ENCODE measurements at places on chromosomes 4 and X.

DNA sequence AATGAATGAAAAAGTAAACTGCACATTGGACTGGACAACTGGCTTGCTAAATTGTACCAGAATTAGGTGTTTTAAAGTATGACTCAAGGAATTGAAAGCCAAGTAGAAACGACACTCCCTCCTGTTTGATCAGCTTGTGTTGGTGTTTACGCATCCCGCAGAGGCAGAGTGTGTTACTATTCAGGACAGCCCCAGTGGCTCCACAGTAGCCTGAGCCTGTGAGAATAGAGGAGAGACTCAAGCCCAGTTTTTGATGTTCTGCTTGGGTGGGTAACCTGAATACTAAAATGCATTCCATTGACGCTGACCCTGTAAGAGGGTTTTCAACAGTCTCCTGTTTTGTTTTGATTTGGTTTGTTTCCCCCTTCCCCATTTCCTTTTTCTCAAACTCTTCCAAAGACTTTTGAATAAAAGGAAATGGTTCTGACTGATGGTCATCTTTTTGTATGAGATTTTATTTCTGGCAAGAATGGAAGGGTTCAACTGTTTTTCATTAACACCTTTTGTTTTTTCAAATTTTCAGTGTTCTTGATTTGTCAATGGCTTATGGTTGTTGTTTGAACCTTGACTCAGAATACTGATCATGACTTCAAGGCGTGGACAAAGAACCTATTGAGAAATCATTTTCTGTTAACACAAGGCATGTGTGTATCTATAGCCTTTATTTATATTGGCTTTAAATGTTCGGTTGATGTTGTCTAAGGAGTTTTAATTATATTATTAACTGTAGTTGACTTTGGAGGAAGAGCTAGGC is 10.2 kb downstream of the ADGRL3 start:
- no peaks in the 10 kb centered on the region for H3K36me3 ChIP-seq
- H3K4me1 ChIP-seq = no peaks in the 10 kb centered on the region
- no peak overlapping the region for H3K4me3 ChIP-seq
- H3K27ac ChIP-seq = no peak overlapping the region

DNA sequence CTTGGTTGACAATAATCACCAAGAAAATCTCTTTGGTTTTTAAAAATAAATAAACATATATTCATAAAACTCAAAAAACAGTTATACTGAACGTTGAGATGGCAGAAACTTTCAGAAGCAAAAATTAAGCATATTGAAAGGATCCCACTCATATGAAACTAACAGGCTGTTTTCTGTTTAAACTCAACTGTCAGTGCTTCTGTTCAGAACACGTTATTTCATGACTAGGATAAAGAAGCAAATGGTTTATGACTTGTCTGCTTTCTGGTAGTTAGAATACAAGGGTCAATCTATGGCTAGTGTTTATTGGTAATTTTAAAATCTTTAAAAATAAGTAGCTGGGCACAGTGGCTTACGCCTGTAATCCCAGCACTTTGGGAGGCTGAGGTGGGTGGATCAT is 4.1 kb downstream of the GPR82 start:
- H3K4me3 ChIP-seq = no peak overlapping the region
- H3K4me1 ChIP-seq = no peaks in the 10 kb centered on the region
- no peaks in the 10 kb centered on the region for H3K27me3 ChIP-seq
- peaks cover 7% of the 10 kb centered on the region for H3K36me3 ChIP-seq
- DNase-seq = no peak
- H3K27ac ChIP-seq = no peak overlapping the region

GRCh38 chr4:165493359-165493758 is 114.6 kb downstream of the CPE start:
- no peaks in the 10 kb centered on the region for H3K36me3 ChIP-seq
- H3K27ac ChIP-seq = no peak overlapping the region
- DNase-seq = peak; percentile 16

GRCh38 chr4:30116401-30116800 is 603.8 kb upstream of the PCDH7 start:
- no peaks in the 10 kb centered on the region for H3K4me1 ChIP-seq
- H3K36me3 ChIP-seq = no peaks in the 10 kb centered on the region
- no peak overlapping the region for H3K27ac ChIP-seq

DNA sequence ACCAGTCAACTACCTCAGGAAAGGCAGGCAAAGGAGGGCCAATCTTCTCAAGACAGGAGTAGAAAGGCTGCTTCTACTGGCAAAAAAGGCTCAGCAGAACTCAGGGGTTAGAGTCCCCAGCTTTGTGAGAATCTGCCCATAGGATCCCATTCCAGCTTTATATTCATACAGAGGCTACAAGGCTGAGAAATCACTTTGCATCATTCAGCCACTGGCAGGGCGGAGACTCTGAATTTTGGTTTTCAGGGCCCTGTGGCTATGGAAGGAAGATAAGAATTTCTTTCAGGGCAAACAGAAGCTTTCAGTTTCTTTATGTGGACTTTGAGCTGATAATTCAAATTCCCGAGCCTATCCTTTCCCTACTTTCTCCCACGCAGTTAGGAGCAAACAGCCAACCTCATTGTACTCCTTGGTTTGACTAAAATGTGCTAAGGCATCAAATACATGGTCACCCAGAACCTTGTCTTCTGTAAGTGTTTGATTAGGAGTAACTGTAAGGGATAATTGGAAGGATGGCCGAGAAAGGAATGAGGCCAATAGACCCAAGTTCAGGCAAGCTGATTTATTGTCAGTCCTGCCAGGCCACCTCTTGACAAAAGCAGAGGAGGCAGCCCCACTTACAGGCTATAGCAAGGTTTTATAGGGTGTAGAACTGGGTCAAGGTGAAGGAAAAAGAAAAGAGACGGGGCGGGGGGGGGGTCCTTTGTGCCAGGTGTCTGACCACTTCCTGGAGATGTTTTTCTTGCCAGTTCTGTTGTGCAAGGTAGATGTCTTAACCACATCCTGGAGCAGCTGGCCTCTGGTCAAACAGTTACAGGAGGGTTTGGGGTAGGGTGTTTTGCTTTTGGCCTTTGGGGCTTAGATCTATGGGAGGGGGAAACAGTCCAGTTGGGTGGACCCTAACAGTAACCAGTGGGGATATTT is 165.3 kb upstream of the PPP1R2C start:
- H3K27me3 ChIP-seq = no peaks in the 10 kb centered on the region
- peaks cover 72% of the 10 kb centered on the region for H3K4me1 ChIP-seq
- H3K4me3 ChIP-seq = peak overlapping the region; percentile 46
- DNase-seq = no peak
- H3K36me3 ChIP-seq = peaks cover 5% of the 10 kb centered on the region
- H3K27ac ChIP-seq = peak overlapping the region; percentile 97

- no peaks in the 10 kb centered on the region for H3K4me1 ChIP-seq
- no peak for DNase-seq
- H3K27ac ChIP-seq = no peak overlapping the region
- no peak overlapping the region for H3K4me3 ChIP-seq
- H3K27me3 ChIP-seq = no peaks in the 10 kb centered on the region
Observed at GRCh38 chrX:25442499-25442898, 426.7 kb upstream of the ARX start.

GRCh38 chrX:136262812-136263315 is 11.7 kb upstream of the MAP7D3 start:
- H3K27me3 ChIP-seq = no peaks in the 10 kb centered on the region
- DNase-seq = no peak
- peaks cover 12% of the 10 kb centered on the region for H3K4me1 ChIP-seq
- no peak overlapping the region for H3K27ac ChIP-seq
- no peak overlapping the region for H3K4me3 ChIP-seq
- H3K36me3 ChIP-seq = no peaks in the 10 kb centered on the region

DNA sequence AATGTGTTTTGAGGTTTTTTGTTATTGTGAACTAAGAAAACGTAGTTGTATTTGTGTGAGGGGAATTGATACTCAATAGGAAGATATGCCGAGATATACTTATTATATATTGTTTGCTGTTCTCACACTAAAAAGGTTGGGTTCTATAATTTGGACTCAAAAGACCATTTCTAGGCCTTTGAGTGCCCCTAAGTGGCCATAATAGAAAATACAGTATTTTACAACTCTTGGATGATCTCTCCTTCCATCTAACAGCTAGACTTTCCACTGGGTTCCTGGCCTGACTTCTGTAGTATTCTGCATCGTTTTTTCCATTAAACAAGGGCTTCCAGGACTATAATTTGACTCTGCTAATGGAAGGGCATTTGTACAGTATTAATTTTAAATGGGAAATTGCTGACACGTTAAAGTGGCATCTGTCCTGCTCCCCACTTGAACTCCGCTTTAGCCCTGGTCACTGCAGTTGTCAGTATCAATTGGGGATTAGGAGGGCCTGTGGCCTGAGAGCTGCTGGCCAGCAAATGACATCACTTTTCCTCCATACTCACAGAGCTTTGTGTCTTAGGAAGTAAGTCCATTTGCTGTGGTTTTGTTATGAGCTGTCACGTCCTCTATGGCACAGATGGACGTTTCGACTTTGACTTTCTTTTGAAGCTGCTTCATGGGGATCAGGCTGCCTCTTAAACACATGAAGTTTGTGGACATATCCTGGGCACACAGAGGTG is 176.9 kb downstream of the SLIT2 start:
- no peak overlapping the region for H3K27ac ChIP-seq
- no peaks in the 10 kb centered on the region for H3K27me3 ChIP-seq
- H3K4me3 ChIP-seq = no peak overlapping the region
- no peaks in the 10 kb centered on the region for H3K4me1 ChIP-seq
- H3K36me3 ChIP-seq = no peaks in the 10 kb centered on the region

DNA sequence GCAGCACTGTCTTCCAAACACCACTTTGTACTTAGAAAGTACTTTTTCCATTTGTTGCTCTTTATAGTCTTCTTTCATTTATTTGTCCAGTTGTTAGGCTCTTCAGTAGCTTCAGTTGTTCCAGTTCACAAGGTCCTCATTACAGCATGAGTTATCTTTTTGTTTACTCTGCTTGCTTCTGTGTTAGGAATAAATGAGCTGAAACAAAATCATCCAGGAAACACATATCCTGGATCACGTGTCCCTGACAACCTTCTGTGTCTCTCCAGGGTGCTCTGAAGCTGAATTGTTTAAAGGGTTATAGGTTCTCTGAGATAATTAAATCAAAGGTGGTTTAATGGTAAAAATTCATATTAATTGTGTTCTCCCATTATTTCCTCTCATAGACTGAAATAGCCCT is 19.9 kb upstream of the KLHL8 start:
- H3K4me1 ChIP-seq = no peaks in the 10 kb centered on the region
- H3K27me3 ChIP-seq = peaks cover 55% of the 10 kb centered on the region
- H3K4me3 ChIP-seq = no peak overlapping the region
- no peaks in the 10 kb centered on the region for H3K36me3 ChIP-seq
- no peak overlapping the region for H3K27ac ChIP-seq

- no peak overlapping the region for H3K4me3 ChIP-seq
- no peak for DNase-seq
- no peak overlapping the region for H3K27ac ChIP-seq
- no peaks in the 10 kb centered on the region for H3K4me1 ChIP-seq
Observed at GRCh38 chrX:142096253-142096652, 108.8 kb downstream of the MAGEC2 start.

GRCh38 chr4:77773101-77773500 is 46.1 kb downstream of the CNOT6L start:
- no peak overlapping the region for H3K4me3 ChIP-seq
- no peak for DNase-seq
- H3K4me1 ChIP-seq = peaks cover 43% of the 10 kb centered on the region
- peak overlapping the region; percentile 23 for H3K27ac ChIP-seq

GRCh38 chrX:64379924-64380323 is 15.3 kb downstream of the MTMR8 start:
- H3K27ac ChIP-seq = no peak overlapping the region
- no peaks in the 10 kb centered on the region for H3K27me3 ChIP-seq

GRCh38 chr4:107838861-107839565 is 14.3 kb downstream of the SGMS2 start:
- H3K27me3 ChIP-seq = peaks cover 37% of the 10 kb centered on the region
- no peaks in the 10 kb centered on the region for H3K36me3 ChIP-seq
- H3K4me3 ChIP-seq = no peak overlapping the region

DNA sequence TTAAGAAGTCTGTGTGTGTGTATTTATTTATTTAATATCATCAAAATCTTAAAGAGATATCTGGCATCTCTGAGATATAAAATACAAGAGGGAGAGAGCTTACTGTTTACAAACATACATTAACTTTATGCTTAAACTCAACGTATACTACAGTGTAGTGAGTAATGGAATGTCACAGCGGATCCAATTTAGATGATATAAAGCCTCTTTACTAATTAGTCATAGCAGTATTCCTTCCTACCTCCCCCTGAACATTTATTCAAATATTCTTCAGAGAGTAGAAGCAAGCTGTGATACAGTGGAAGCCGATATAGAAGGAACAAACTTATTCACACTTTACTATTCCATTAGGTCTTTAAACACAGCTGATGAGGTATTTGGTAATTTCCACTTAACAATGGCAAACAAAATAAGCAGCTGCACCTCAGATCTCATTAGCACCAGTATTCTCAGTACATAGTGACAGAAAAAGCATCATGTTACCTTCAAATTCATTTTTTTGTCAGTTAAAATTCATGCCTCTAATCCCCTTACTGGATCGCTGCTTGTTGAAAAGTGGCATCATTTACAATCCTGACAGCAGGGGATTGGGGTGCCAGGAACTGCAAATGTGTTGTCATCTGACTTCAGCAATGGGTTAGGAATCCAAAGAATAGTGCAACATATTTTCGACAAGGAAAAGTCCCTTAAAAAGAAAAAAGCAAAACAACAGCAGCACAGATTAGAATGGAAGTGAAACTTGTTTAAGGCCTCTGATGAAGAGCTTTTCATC is 658.7 kb upstream of the EPHA5 start:
- no peak for DNase-seq
- no peaks in the 10 kb centered on the region for H3K4me1 ChIP-seq
- no peak overlapping the region for H3K4me3 ChIP-seq
- H3K27me3 ChIP-seq = no peaks in the 10 kb centered on the region
- H3K27ac ChIP-seq = no peak overlapping the region
- no peaks in the 10 kb centered on the region for H3K36me3 ChIP-seq

GRCh38 chr4:88457307-88458103 is 586 bp downstream of the HERC5 start:
- H3K27ac ChIP-seq = peak overlapping the region; percentile 98
- no peak for DNase-seq
- no peaks in the 10 kb centered on the region for H3K27me3 ChIP-seq
- H3K4me1 ChIP-seq = peaks cover 27% of the 10 kb centered on the region
- peak overlapping the region; percentile 90 for H3K4me3 ChIP-seq

DNA sequence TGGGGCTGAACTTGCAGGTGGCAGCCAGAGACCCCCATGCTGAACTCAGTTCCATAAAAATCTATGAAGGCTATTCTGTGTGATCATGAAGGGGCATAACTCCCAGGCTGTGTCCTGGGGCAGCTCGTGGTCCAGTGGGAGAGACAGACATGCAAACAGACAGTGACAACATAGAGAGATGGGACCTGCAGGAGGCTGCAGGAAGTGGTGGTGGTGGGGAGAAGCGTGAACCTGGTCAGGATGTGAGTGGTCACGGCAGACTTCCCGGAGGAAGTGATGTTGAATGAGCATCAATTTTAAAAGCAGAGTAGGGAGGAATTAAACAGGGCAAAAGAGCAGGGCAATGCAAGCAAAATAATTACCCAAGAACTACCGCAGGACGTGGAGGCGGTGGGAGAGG is 23.2 kb upstream of the SORCS2 start:
- no peaks in the 10 kb centered on the region for H3K27me3 ChIP-seq
- DNase-seq = no peak
- H3K27ac ChIP-seq = no peak overlapping the region
- H3K4me1 ChIP-seq = peaks cover 9% of the 10 kb centered on the region
- H3K4me3 ChIP-seq = peak overlapping the region; percentile 40

GRCh38 chrX:96483647-96484160 is 200.9 kb upstream of the DIAPH2 start:
- no peaks in the 10 kb centered on the region for H3K36me3 ChIP-seq
- H3K27ac ChIP-seq = no peak overlapping the region
- H3K27me3 ChIP-seq = no peaks in the 10 kb centered on the region
- no peaks in the 10 kb centered on the region for H3K4me1 ChIP-seq

GRCh38 chr4:143357161-143357845 is 20.6 kb downstream of the GAB1 start:
- peaks cover 29% of the 10 kb centered on the region for H3K27me3 ChIP-seq
- no peak for DNase-seq
- H3K4me1 ChIP-seq = peaks cover 14% of the 10 kb centered on the region

Data from central memory CD8-positive, alpha-beta T cell (primary cell).